ENCODE measurements at places on chromosomes 1 and 21. TPM values are rescaled to one million over a fixed set of nuclear protein-coding genes. Genes with fewer than 3 reads are reported as not detected.

GRCh38 chr1:169109561-169110134 lies 3.2 kb downstream of the ATP1B1 start:
- DNase-seq, result peak; percentile 88

- no peak for DNase-seq
These were observed 59.1 kb downstream of the EIF4G3 start for GRCh38 chr1:21117597-21118001.

DNA sequence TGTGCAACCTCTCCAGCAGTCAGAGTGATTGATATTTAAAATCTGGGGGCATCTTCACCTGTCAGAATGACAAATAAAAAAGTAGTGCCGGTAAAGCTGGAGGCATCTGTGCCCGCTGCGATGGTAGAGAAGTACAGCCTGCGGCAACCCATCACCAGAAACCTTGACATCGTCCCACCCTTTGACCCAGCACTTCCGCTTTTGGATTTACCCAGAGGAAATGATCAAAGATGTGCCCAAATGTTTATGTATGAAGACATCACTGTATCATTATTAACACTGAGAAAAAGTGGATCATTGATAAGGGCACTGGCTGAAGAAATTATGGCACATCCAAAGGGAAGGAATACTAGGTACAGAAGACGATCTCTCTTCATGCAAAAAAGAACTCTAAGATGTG lies 96.0 kb downstream of the PGBD5 start:
- no peak for DNase-seq

GRCh38 chr1:246602194-246602593 lies 35.9 kb downstream of the CNST start:
- peak; percentile 22 for DNase-seq

GRCh38 chr1:76764638-76765454 lies 102.4 kb upstream of the ST6GALNAC5 start:
- no peak for DNase-seq

- no peak for DNase-seq
These were observed 80.0 kb downstream of the JMJD4 start for GRCh38 chr1:227654858-227655752.

The GBP3 gene
- total RNA-seq, result 32.5 TPM

DNA sequence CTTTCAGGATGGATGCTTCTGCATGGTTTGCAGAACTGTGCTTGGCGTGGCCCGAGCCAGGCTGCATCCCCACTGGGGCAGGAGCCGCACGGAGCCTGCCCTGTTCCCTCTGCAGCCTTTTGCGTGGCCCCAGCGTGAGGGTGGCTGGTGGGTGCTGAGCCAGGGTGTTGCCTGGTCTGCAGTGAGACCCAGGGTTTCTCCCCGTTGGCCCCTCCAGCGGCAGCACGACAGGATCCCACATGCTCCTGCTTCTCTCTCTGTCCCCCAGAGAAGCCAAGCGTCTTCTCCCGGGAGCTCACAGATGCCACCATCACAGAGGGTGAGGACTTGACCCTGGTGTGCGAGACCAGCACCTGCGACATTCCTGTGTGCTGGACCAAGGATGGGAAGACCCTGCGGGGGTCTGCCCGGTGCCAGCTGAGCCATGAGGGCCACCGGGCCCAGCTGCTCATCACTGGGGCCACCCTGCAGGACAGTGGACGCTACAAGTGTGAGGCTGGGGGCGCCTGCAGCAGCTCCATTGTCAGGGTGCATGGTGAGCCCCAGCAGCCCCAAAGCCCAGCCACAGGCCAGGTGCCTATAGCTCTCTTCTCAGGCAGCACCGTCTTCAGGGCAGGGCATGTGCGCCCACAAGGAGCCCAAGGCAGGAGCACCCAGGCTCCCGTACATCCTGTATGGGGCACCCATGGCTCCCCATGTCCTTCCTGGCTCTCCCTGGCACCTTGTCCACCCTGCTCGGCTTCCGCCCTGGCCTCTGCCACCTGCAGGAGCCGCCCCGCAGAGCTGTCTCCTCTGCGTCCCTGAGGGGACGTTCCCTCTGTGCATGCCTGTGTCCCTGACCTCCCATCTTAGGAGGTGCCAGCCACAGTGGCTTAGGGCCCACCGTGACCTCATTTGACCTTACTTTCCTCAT lies 78.9 kb downstream of the OBSCN start:
- DNase-seq, result no peak

DNA sequence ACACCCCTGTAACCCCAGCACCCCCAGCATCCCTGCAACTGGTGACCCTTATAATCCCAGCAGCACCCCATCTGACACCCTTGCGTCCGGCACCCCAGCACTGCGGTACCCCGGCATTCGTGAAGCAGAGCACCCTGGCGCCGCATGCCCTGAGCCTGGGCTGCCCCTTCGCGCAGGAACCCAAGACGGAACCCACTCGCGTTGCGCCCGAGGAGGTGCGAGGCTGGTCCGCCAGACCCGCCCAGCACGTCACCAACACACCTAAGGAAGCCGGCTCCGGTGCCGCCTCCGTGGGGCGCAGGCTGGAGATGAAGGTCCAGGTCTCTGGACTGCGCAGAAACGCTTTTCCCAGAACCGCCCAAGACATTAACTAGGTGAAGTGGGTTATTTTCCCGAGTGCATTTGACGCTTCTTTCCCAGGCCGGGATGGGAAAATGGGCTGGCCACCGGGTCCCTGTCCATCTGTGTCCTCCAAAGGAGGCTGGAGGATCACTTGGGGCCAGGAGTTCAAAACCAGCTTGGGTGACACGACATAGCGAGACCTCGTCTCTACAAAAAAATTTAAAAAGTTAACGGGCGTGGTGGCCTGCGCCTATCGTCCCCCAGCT lies 15.9 kb upstream of the RNF187 start:
- DNase-seq, result no peak

DNA sequence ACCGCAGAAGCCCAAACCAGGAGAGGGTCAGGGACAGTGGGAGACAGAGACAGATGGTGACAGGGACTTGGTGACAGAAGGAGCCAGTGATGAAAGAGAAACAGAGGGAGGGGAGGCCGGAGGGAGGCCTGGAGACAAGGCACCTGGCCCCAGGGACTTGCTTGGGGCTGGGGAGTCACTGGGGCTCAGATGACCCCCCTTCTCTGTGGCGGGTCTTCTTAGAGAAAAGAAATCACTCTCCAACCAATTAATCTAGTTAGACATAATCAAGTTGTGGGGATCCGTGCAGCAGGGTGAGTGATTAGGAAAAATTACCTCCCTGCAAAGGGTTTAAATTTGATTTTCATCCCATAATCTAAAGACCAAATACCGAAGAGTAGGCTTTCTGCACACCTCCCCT lies 519.8 kb downstream of the PTPRU start:
- no peak for DNase-seq

The PCBP3 gene
- not detected for total RNA-seq

- DNase-seq, result no peak
These were observed 5.6 kb upstream of the PLCH2 start for GRCh38 chr1:2470290-2471158.

The SLC41A1 gene
- 32.6 TPM for total RNA-seq

- DNase-seq, result no peak
These were observed 1.1 kb upstream of the KCNQ4 start for GRCh38 chr1:40782371-40782956.

DNA sequence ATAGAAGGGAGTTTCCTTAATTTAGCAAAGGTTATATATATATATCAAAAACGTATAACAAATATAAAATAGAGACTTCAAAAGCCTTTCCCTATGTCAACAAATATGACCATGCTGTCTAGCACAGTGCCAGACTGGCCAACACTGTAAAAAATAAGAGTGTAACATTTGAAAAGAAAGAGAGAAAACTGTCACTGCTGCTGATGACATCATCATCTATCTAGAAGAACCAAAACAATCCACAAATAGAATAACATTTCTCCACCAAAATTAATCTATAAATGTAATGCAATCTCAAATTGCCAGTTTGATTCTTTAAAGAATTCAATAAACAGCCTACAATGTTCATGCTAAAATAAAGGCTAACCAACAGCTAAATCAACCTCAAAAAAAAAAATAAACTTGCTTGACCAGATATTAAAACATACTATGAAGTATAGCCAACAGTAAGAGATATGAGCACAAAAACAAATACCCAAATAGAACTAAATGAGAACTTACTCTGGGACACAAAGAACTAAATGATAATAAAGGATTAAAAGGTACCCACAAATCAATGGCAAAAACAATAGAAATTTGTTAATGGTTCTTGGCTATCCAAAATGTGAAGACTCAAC lies 50.2 kb downstream of the ENAH start:
- no peak for DNase-seq

GRCh38 chr1:15152318-15153183 lies 996 bp upstream of the TMEM51 start:
- DNase-seq, result peak; percentile 84

DNA sequence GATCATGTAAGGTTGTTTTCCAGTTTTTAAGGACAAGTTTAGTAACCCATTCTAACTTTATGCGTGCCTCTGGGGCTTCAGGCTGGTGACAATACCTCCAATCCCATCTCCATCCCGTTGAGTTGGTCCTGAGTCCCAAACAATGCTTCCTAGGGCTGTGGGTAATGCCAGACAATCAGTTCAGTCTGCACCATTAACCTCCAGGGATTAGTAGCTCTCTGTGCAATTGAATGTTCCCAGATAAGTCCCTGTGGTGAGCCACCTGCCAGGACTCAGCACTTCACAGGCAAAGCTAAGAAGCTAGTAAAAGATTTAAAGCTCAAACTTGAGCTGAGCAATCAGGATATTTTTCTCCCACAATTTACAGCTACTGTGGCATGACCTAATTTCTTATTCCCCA lies 462.2 kb upstream of the PTBP2 start:
- DNase-seq, result no peak

DNA sequence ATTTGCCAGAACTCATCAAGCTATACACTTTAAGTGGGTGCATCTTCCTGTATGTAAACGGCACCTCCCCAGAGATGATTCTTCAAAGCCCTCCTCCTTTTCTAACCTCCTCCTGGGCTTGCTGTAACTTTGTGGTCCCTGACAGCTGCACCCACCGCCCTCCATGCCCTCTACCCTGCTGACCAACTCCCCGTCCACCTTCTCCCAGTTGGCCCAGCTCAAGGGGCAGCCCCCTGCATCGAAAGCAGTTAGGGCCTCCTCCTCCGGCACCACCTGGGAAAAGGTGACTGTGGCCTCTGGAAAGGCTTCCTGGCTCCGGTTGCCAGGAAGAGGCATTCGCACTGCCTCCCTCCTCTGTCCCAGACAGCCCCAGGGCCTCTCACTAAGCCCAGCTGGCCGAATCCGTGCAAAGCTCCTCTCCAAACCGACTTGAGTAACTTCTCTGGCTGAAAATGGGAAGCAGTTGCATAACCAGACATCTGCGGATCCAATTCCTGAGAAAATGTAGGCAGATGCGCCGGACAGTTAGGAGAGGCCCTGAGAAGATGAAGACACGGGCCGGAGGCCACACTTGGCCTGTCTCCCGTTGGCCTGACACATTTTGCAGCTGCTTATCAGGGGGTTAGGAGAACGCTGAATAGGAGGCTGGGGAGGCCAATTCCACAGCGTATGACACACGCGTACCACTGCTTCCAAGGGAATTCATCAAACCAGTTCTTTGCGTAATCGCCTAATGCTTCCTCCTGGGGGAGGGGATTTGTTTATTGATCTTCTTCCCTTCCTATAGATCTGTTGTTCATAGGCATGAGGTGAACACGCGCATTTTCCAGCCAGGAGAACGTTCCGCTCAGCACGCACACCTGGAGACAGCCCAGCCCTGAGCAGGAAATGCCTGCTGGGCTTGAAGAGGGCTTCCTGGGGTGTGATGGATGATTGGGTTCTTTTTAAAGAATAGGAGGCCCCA lies 48.7 kb upstream of the COL6A2 start:
- DNase-seq, result peak; percentile 98

The PGLYRP3 gene
- total RNA-seq, result not detected

DNA sequence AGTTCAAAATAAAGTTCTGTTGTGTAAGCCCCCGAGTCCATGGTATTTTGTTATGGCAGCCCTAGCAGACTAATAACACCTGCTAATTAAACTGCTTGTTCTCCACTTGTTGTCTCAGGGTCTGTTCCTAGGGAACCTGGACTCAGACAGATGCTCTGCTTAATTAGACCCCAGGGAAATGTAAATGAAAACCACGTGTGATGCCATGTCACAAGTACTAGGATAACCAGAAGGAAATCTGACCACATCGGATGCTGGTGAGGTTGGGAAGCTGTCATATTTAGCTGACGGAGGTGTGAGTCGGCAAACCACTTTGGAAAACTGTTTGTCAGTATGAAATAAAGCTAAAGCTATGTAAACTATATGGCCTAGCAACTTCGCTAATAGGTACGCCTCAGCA lies 19.6 kb downstream of the EDN2 start:
- no peak for DNase-seq

The NUDT4B gene
- not detected for total RNA-seq

- no peak for DNase-seq
These were observed 271.3 kb upstream of the RGS18 start for GRCh38 chr1:191886977-191887376.

The ZCCHC17 gene
- 39.6 TPM for total RNA-seq

DNA sequence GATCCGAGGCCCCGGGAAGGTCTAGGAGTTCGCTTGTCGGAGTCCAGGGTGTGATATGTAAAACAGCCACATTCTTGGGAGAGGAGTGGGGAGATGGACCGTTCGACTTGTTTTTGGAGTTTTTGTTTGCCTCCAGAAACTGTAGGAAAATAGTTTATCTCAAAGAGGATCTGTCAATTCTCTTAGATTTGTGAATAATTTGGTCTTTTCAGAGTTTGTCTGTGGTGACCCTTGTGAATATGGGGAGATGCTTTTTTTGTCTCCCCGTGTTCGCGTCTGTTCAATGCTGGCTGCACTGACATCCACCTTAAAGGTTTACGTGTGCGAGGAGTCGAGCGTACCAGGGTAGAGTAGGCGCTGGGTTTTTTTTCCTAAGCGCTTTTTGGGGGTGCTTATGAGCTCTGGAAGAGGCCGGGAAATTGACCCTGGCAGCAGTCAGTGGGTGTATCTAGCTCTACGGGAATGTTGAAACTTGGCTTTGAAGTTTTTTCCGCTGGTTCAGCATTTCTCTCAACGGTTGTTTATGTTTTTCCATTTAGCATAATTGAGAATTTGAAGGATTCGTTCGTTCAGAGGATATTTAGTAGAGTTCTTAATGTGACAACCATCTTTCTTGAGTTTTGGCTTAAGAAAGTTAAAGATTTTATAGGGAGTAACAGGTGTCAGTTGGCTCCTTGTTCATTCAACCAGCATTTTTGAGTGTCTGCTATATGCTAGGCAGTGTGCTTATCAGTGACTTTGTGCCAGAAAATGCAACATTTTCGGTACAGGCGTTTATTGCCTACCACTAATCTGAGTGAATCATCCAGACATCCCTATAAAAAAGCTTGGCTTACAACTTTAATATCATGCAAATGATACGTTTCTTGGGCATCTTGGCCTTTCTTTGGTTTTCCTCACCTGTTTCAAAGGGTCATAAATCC lies 1.2 kb downstream of the SZRD1 start:
- DNase-seq, result peak; percentile 59

Data from HFFc6 (cell line).